NK-92 treated with Interleukin-12 subunit alpha and Interleukin-12 subunit beta, amount 100 ng/mL, for 24 hours (cell line): ENCODE measurements at places on chromosomes 6 and 20.

- DNase-seq: no peak
Measured at GRCh38 chr20:16279320-16279719, 293.9 kb downstream of the KIF16B start.

DNA sequence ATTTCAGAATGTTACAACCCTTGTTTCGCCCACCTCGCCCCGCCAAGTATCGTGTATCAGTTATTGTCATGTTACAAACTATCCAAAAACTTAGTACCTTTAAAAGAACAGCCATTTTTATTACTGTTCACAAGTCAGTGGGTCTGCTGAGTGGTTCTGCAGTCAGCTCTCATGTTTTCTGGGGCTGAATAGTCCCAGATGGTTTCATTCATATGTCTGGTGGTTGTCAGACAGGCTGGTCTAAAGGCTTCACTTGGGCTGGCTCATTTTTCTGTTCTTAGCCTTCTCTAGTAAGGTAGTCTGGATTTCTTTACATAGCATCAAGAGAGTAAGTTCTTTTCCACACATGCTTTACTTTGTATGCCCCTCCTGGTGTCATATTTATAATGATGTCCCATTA lies 8.6 kb downstream of the ZNF292 start:
- no peak for DNase-seq

GRCh38 chr6:155959898-155960495 lies 504.4 kb upstream of the NOX3 start:
- DNase-seq: no peak

- DNase-seq: no peak
Measured at GRCh38 chr20:18164356-18164755, 26.7 kb downstream of the KAT14 start.

DNA sequence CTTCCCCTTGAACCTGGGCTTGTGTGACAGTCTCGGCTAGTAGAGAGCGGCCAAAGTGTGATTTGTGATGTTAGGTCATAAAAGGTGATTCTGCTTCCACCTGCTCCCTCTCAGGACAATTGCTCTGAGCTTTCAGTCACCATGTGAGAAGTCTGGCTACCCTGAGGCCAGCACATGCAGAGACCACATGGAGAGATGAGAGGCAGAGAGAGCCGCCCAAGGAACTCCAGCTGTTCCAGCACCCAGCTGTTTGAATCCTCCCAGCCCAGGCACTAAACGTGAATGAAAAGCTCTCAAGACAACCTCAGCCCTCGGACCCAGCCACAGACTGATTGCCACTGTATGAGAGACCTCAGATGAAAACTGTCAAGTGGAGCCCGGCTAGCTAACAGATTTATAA lies 143.4 kb upstream of the EEF1E1 start:
- DNase-seq: no peak

DNA sequence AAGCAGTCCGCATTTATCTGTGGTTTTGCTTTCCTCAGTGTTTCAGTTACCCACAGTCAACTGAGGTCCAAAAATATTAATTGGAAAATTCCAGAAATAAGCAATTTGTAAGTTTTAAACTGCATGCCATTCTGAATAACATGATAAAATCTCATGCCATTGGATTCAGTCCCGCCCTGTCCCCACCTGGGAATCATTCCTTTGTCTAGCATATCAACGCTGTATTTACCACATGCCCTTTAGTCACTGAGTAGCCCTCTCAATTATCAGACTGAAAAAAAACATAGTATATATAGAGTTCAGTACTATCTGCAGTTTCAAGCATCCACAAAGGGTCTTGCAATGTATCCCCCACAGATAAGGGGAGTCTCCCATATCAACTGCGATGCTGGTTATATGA lies 17.1 kb downstream of the RANBP9 start:
- DNase-seq: no peak

DNA sequence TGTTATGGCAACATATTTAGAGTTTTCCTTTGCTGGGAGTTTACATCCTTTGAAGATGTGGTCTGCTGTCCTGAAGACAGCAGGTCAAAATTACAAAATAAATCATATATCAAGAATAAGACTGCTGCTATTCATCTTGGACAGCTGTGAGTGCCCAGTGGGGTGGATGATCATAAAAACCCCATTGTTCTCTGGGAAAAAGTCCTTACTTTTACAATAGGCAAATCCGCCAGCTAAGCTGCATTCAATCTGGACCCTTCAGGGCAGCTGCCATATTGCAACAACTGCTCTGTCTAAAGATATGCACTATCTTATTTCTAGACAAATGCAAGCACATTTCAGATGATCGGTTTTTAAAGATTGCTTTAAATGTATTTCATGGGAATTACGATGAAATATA lies 19.4 kb downstream of the CASS4 start:
- no peak for DNase-seq

DNA sequence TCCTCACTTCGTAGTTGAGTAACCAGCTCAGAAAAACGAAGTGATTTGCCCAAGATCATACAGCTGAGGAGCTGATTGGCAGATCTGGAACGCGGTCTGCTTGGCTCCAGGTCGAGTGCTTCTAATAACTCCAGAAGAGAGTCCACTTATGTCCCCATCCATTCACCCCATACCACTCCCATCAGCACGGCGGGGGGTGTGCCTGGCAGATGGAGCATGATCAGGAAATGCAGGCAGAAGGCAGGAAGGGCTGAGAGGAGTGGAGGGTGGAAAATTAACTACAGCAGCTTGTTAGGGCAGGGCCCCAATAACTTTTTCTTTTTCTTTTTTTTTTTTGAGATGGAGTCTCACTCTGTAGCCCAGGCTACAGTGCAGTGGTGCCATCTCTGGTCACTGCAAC lies 15.0 kb downstream of the FITM2 start:
- no peak for DNase-seq

DNA sequence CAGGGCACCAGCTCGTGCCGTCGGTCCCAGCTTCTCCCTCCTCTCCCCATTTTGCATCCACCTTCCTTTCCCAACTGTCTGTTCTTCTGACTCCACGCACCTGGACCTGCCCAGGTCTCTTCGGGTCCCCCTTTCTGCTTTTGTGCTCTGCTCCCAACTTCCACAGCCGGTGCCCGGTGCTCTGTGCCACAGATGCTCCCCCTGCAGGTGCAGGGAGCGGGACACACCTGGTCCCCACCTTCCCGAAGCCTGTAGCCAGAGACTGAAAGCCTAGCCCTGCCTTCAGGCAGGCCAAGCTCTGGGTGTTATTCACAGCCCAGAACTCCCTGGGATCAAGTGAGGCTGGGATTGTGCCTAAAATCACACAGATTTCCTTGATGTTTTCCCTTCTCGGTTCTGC lies 24.6 kb upstream of the BMP7 start:
- DNase-seq: no peak

DNA sequence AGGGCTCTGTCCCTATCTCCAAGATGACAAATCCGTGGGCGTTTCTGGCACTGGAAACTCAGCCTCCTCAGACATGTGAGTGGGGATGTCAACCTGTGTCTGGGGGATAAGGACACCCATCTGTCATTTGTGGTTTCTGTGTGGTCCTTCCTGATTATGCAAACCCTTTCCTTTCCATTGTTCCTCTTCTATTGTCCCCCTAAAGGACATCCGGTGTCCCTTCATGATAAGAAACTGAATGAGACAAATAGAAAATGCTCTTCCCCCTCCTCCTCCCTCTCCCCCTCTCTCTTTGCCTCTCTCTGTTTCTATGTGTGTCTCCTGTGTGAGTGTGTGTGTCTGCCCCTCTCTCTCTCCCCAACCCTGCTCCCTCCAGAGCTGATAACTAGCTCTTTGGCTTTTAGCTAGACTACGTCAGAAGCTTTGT lies 11.5 kb upstream of the GLP1R start:
- no peak for DNase-seq

DNA sequence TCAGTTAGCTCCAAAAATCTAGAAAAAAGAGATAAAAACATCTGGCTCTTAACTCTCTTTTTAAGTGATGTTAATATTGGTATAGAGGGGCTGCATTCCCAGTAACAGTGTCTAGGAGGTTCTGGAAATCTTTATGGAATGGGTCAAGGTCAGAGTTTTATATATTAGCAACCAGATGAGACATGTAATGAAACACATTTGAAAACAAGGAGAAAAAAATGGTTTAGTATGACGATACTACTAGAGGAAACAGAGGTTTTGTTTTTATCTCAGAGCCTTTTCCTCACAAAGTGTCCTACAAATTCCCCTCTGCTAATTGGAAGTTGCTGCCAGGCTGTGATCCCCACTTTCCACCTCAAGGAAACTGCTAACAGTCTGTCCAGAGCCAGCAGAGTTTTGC lies 100.6 kb upstream of the ISM1 start:
- no peak for DNase-seq

GRCh38 chr6:42049116-42049809 lies 1.1 kb upstream of the TAF8 start:
- DNase-seq: no peak

DNA sequence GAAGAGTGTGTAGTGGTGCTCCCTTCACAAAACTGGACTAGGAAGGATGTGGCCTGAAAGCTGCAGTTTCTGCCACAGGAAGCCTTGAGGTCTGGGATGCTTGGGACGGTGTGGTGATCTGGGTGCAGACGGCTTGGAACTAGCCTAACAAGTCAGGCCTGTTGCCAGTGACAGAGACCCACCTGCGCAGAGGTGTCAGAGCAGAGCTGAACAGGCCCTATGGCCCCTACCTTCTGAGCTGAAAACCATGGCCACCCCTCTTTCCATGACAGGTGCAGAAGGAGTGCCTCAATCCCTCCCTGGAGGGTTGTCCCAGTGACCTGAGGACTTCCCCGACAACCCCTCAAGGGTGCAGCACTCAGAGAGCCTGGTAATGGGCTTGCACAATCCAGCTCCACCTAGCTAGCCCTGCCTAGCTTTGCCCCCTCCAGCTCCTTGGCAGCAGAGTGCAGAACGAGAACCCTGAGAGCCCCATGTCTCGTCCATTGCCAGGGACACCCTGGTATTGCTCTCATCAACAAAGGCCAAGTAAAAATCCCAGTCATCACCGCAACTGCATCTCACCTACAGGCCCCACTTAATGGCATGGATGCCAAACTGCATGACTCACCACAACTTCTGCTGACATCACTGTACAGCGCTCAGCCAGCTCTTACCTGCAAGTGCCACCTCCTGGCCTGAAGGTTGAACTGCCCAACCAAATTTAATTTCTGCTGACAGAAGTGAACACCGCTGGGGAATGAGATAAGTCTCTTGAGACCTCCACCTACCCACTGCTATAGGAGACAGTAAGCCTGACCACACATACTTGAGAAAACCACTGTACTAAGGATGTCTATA lies 563.1 kb downstream of the TFAP2A start:
- no peak for DNase-seq

DNA sequence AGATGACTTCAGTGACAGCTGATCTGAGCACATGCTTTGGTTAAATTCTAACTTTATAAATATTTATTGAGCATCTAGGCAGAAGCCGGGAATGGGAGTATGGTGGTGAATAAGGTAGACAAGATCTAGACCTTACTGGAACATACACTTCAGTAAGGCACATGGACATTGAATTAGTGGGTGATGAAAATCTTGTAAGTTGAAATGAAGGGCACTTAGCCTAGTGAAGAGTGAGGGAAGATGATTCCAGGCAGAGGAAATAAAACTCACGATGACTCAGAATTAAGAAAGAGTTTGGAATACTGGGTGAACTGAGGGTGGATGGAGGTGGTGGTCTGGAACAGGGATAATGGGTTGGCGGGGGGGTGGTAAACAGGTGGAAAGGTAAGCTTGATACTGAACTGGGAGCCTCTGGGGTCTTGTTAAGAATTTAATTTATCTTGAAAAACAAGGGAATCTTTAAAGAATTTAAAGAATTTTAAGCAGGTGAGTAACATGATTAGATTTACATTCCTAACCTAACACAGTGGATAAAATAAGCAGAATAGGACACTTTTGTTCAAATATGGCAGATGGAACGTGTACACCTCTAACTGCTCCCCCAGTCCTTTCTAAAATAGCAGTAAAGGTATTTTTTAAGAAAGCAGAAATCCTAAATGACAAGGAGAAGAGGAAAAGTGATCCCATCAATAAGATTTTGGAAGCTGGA lies 75.2 kb upstream of the ARHGAP18 start:
- no peak for DNase-seq

DNA sequence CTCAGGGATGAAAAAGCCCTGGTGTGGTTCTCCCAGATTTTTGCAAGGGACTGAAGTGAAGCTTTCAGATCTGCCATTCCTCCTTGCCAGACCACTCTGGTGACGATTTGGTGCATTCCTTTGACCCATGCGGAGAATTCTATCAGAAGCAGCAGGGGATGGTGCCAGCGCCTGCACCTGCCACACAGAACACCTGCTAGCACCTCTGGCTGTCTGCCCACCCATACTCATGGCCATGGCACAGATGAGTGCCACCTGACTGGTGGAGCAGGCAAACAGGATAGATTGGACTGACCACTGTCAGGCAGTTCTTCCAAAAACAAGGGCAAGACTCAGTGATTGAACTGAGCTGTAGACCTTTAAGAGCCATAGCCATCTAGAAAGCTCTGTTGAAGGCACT lies 107.1 kb downstream of the CDYL start:
- no peak for DNase-seq
